ENCODE measurements at places on chromosomes 2 and 18.

DNA sequence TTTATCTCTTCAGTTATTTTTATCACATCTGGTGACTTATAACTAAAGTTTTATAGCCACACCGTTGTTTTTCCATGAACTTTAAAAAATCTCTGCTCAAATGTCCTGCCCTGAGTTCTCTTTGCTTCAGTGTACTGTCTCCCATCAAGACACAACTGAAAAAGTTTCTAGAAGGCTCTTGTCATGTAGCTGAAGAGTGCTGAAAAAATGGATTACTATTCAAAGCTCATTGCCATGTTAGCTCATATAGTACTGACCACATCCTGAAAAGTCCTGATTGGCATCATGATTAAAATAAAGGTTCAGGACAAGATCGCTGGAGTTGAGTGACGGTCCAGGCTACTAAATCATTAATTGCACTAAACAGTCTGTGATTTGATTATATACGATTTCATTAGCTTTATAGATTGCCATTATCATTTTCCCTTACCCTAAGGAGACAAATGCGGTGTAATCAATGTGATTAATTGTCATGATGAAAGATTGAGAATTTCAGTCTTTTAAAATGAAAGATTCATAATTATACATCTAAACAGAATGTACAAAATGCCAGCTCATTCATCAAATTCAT lies 62.2 kb downstream of the MFSD6 start:
- no peak for DNase-seq

DNA sequence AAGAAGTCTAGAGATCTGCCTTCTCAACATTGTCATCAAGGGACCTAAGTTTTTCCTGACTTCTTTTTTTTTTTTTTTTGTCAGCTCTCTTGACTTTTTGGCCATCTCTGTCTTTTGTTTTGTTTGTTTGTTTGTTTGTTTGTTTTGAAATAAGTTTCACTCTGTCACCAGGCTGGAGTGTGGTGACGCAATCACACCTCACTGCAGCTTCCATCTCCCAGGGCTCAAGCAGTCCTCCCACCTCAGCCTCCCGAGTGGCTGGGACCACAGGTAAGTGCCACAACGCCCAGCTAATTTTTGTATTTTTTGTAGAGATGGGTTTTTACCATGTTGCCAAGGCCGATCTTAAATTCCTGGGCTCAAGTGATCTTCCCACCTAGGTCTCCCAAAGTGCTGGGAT lies 5.6 kb upstream of the PUS10 start:
- DNase-seq = no peak

DNA sequence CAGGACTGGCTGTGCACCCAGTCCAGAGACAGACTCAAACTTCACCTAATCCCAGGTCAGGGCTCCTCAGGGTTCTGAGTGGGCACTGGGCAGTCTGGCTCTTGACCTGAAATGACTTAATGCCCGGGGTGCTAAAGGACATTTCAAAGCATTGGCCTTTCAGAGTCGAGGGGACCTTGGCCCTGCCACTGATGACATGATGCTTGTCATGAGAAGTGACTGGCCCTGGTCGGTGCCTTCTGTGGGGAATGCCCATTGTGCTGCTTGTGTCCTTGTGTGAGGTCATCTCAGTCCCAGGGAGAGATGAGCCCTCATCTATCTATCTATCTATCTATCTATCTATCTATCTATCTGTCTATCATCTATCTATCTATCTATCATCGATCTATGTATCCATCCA lies 81.3 kb downstream of the CTAGE1 start:
- DNase-seq = no peak

DNA sequence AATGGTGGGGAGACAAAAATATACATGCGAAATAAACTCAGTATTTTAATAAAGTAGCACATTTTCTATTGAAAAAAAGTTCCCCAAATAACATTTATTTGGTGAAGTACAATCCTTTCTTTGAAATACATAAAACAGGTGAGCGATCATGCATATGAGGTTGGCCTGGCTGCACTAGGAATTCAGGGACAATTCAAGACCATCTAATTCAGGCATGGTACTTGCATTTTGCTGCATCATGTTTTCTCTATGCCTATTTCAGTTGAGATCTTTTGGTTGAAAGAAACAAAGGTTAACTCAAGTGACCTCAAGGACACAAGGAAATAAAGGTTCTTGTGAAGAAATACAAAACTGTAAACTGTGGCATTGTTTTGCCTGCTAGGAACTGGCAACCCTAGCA lies 19.8 kb upstream of the TAF4B start:
- no peak for DNase-seq

GRCh38 chr18:58682429-58683069 lies 11.3 kb downstream of the MALT1 start:
- peak; percentile 12 for DNase-seq

GRCh38 chr18:38635709-38636430 lies 1070.3 kb upstream of the CELF4 start:
- no peak for DNase-seq

GRCh38 chr2:173434762-173435569 lies 80.3 kb downstream of the CDCA7 start:
- no peak for DNase-seq

GRCh38 chr2:241003047-241003360 lies 4.6 kb downstream of the SNED1 start:
- no peak for DNase-seq

DNA sequence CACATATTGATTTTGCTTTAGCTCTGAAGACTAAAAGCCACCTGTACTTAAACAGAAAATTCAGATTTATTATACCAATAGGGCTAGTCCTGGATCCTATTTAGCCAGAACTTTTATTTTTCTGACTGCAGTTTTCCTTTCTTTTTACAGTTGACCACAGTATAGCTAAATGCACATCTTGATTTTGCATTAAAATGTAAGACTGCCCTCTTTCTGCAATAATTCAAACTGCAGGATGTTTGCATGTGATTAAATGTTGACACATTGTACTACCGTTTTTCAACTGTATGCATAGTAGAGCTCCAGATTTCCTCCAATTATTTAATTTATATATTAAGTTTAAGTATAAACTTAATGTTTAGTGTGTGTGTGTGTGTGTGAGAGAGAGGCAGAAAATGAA lies 1262.9 kb downstream of the SUCLG1 start:
- DNase-seq = peak; percentile 5

DNA sequence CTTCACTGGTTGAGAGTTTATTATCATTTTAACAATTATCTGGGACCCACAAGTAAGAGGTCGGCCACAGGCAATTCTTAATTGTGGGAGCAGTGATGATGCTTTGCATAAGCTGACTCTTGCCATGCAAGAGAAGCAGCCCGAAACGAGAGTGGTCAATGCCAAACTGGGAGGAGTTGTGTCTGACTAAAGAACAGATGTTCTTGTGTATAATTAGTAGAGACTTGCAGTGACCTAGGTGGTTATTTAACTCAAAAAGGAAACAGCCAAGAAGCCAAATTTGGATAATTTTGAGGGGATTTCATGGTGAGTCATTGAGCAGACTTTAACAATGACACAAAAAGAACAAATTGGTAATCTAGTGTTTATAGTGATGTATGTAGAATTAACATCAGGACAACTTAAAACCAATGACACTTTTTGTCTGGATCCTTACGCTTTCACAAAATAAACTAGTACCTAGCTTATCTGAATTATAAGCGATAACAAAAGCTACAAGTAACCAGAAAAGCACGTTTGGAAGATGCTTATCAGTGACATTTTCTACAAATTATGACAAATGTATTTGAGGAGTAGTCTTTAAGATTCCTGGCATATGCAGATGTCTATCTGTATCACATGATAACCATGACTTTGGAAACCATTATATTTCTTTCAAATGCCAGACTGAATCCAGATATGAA lies 184.7 kb upstream of the DLGAP1 start:
- no peak for DNase-seq

Data from G401 (cell line).